ENCODE measurements at places on chromosomes 5 and 9.

- DNase-seq = no peak
These were observed 35.6 kb downstream of the MTX3 start for GRCh38 chr5:79955356-79955895.

DNA sequence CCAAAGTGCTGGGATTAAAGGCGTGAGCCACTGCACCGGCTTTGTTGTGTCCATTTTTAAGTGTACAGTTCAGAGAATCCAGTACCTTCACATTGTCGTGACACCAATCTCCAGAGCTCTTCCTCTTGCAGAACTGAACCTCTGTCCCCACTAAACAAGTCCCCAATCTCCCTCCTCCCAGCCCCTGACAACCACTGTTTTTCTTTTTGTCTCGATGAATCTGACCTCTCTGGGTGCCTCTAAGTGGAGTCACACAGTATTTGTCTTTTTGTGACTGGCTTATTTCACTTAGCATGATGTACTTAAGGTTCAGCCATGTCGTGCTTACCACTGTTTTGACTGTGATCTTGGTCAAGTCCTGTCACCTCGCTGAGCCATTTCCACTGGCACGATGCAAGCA lies 1.6 kb downstream of the WDR38 start:
- DNase-seq = no peak

- DNase-seq = no peak
These were observed 110.7 kb upstream of the FST start for GRCh38 chr5:53369681-53370080.

DNA sequence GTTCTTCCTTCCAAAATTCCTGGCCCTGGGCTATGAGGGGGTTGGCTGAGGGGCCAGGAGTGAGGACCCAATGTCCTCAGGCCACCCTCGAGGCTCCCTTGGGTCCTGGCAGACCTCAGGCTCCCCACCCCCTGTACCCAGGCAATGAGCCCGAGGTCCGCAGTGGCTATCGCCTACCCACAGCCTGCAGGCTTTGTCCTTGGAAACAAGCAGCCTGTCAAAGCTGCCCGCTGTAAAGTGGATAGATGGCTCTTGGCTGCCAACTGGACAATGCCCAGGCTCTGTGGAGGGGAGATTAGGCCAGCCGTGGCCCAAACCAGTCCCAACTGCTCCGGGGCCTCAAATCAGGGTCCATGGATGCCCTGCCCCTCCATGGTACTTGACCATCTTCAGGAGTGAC lies 2.2 kb upstream of the ADGRD2 start:
- DNase-seq = no peak

- no peak for DNase-seq
These were observed 28.1 kb downstream of the KCNMB1 start for GRCh38 chr5:170361116-170361515.

DNA sequence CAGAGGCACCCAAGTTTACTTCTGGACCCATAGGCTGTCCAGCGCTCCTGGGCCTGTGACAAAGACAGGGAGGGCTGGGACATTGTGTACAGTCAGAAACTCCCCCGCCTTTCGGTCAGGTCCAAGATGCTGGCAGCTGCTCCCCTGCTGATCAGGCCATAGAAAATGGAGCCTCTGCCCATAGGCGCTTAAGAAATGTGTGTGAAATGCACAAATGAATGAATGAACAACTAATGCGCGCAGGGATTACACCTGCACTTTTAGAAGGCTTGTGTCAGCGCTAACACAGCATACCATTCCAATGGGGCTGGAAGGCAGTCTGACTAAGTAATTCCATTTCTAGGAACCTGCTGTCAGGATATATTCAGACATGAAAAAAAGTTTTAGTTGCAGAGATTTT lies 16.3 kb downstream of the PTPN3 start:
- DNase-seq = no peak

- DNase-seq = no peak
These were observed 981.5 kb downstream of the PTPRD start for GRCh38 chr9:9631284-9631683.

DNA sequence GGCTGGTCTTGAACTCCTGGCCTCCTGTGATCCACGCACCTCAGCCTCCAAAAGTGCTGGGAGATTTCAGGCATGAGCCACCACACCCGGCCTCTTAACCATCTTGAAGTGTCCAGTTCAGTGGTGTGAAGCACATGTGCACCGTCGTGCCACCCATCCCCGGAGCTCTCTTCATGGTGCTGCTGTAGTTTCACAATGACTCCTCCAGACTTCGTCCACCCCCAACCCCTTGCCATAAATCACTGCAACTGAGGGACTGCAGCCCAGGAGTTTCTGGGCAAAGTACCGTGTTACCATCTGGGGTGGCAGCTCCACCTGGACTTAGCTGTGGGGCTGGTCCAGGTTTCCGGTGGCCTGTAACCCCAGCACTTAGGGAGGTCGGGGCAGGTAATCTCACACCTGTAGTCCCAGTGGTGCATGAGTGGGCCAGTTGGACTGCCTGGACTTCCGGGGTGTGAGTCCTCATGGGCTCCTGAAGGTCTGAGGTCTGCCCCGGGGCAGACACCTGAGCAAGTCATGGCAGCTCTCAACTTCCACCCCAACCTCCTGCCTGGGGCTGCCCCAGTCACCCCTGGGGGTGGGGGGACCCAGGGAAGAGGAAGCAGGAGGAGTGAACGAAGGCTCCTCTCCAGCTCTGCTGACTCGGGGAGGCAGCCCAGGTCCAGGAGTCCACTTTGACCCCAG lies 6.6 kb upstream of the N4BP3 start:
- DNase-seq = no peak

DNA sequence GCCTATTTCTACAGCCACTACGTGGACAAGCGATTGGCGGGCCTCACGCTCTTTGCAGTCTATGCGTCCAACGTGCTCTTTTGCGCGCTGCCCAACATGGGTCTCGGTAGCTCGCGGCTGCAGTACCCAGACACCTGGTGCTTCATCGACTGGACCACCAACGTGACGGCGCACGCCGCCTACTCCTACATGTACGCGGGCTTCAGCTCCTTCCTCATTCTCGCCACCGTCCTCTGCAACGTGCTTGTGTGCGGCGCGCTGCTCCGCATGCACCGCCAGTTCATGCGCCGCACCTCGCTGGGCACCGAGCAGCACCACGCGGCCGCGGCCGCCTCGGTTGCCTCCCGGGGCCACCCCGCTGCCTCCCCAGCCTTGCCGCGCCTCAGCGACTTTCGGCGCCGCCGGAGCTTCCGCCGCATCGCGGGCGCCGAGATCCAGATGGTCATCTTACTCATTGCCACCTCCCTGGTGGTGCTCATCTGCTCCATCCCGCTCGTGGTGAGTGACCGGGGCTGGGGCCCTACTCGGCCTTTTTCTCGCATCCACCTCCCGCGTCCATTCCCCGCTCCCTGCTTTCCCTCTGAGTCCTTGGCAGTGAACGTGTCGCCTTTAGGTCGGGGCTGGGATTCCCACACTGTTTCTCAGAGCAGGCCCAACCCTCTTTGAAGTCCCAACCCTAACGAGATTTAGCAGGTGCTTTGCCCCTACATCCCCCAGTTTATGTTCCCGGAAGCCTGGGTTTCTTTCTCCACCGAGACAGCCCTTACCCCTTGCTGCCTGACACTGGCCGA lies 1.8 kb downstream of the PTGER4 start:
- peak; percentile 29 for DNase-seq

DNA sequence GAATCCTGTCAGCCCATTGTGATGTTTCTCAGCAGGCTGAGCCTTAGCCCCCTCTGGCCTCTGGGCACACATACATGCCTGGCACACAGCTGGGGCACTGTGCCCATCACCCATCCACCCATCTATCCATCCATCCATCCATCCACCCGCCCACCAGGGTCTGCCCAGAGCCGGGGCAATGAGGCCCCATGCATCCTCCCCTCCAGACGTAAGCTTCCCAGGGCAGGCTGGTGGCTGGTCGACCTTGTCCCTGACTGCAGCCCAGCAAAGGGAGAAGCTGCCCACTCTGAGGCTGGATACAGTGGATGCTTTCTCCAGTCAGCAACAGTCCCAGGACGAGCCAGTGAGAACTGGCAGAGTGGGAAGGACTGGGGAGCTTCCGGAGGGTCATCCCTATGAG lies 21.1 kb upstream of the SLC25A51 start:
- no peak for DNase-seq

DNA sequence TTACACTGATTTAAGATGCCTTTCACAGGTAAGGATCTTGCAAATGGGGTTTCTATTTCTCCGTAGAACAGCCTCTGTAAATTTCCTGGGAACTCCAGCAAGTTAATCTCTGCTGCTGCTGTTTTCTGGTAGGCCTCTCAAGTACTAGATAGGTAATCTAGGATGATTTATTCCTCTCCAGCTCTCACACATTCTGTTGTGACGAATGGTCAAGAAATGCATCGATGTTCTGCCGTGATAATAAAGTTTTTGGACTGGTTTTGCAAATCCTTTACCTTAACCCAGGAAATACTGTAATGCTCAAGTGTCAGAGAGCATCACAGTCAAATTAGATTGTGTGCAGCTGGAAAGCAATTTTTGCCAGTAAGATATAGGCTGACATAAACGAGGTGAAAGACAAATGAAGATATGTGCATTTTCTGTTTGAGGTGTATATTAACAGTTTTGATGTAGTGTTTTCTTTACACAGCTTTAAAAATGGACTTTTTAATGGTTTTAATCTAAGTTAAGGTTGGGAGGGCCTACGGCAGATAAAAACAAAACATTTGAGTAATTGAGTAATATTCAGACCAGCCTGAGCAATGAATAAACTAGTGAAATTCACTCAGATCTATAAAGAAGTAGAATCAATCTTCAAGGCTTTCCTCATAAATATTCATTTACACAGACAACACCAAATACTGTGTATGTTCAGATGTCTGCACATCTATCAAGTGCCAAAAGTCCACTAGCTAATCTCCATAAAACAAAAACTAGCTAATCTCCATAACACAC lies 300.6 kb upstream of the EDIL3 start:
- DNase-seq = no peak

- no peak for DNase-seq
These were observed 408.0 kb downstream of the CTNND2 start for GRCh38 chr5:11496137-11496719.

DNA sequence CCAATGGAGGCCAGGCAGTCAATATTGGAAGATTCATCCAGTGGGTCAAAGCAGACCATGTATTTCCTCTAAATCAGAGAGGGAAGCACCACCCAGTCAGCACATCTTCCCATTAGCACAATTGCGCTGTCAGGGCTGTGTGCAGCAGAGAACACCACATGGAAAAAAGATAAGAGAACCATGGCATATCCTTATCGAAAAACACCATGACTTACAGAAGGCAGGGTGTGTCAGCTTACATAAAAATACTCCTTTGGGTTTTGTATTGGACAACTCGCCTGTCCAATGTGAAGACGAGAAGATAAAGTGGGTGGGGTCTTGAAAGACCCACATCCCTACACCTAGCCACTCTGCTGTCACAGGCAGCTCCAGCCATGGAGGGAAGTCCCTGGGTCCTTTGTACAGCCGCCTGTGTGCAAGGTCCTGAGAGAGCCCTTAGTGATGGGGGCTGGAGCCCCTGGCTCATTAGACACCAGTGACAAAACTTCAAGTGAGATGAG lies 71.9 kb upstream of the SPATA31E1 start:
- DNase-seq = no peak

DNA sequence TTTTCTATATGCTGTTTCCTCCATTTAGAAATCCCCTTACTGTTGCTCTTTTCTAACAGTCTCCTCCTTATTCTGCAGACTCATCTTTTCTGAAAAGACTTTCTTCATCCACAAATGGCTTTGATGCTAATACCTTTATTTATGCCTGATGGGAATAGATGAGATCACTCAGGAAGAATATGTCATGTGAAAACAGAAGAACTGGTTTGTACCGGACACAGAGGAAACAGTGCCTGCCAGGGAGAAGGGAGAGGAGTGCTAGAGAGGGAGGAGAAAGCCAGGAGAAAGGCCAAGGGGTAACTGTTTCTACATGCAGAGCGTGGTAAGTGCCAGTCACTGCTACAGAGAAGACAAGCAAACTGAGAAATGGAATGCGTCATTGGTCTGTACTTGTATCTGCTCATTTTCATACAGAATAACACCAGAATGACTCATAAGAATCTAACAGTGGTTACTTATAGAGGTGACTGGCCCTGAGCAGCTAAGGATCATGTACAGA lies 45.9 kb upstream of the PJA2 start:
- DNase-seq = no peak

- DNase-seq = no peak
These were observed 418.9 kb downstream of the ARHGEF28 start for GRCh38 chr5:74044936-74045335.

DNA sequence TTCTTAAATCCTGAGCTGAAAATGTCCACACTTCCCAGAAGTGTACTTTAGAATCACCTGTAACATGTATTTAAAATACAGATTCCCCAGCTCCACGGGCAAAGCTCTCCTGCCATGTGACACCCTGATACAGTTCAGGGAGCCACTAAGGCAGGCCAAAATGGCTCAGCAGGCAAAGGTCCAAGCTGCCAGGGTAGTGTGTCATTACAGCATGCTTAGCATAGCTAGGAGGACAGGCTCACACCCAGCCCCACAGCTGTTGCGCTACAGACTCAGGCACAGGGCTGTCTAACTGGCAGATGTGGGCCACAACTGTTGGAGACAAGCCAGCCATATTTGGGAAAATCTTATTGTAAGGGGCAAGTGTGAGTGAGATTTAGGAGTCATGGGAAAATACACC lies 73.0 kb downstream of the C9orf85 start:
- no peak for DNase-seq

- DNase-seq = no peak
These were observed 234.7 kb downstream of the SLF1 start for GRCh38 chr5:94853120-94853519.

DNA sequence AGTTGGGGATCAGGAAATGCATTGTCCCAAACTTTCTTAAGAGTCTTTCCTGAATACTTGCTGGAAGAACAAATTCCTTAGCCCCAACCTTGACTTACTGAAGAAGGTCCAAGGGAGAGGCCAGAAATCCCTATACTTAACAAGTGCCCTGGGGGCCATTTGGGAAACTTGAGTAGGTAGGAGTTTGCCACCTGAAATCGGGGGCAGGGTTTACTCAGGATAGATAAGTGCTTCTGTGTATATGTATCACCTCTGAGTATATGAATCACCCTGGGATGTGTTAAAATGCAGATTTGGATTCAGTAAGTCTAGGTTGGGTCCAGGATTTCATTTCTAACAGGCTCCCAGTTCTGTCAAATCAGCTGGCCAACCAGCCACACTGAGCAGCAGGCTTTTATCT lies 47.9 kb upstream of the MYO10 start:
- no peak for DNase-seq

GRCh38 chr5:90446961-90447360 lies 27.6 kb downstream of the MBLAC2 start:
- DNase-seq = no peak

- DNase-seq = no peak
These were observed 667.3 kb downstream of the ACTL7B start for GRCh38 chr9:108188482-108188881.

DNA sequence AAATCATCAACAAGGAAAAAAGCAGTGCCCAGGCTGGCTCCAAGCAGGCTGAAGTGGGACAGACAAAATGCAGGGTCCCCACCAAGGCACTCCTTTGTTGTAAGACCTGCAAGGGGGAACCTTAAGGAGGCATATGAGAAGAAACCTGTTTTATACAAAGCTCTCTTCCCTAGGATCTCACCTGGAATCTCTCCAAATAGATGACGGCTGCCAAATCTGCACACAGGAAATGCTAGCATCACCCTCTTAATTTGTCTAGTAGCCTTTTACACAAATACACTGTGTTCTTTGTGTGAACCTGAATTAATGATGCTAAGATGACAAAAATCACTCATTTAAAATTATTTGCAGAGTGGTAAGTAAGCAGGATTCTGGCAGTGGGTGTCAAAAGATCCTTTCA lies 280.2 kb downstream of the SPOCK1 start:
- DNase-seq = no peak

GRCh38 chr5:142703153-142703552 lies 17.3 kb upstream of the FGF1 start:
- no peak for DNase-seq
